ENCODE measurements at places on chromosomes 3 and 15.

DNA sequence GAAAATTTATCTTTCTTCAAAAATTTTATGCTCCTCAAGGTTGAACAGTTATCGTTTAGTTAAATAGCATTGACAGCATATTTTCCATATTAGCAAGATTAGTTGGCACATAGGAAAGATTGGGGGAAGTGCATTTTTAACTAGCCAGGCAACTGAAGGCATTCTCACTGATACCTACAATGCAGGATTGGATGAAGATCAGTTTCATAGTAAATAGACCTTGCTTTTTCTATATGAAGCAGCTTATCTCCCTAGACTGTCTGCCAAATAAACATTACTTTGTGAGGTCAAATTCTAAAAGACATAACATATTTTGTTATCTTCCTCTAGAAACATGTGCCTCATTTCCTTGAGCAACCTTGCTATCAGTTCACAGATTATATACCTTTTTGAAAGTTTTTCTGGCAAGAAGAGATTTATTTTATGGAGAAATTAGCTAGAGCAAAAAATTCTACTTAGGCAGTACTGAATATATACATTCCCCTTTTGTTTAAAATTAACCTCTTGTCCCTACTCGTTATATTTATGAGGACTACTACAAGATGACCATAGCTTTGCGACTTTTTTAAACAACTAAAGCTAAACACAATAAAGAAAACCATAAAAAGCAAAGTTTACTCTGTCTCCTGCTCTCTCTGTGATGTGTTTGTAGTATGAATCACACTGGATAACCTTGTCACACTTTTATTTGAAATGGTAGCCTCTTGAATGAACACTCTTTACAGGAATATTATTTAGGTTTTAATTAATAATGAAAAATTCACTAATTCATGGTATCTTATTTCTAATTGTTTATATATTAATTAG, 654.9 kb upstream of the TBL1XR1 start:
- no peak for DNase-seq

DNA sequence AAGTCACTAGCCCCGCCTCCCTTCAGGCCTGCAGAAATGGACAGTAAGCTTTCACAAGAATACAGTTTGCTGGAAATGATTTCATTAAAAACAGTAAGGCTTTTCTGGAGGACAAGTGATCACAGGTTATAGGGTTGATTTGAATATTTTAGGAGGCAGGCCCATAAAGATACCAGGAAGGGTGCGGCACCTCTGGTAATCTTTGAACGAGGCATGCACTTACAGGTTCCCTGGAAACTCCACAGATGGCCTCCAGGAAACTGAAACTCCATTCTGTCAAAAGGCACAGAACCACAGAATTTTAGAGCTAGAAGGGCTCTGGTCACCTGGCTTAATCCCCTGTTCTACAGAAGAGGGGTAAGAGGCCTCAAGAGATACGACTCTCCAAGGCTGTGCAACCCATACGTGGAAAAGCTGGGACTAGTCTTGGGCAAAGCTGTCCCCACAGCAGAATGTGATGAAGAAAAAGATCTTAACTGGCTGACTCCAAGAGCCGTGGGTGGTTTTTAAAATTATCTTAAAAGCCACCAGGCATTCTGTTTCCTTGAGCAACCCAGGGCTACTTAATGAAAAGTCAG, 1.2 kb downstream of the STARD5 start:
- DNase-seq: no peak

GRCh38 chr3:16086690-16087089, 87.8 kb upstream of the GALNT15 start:
- no peak for DNase-seq

- DNase-seq: peak; percentile 47
These were observed 43.6 kb upstream of the CNOT10 start for GRCh38 chr3:32641356-32641755.
